Camera-type eye (tissue), 1 donor: ENCODE measurements at places on chromosomes 4 and X. TPM values are rescaled to one million over a fixed set of nuclear protein-coding genes. Genes with fewer than 3 reads are reported as not detected.

DOCK11 gene
- total RNA-seq, result 21.0 TPM

MAB21L2 gene
- 47.0 TPM for total RNA-seq

PRICKLE3 gene
- 6.6 TPM for total RNA-seq

NOX1 gene
- 0.33 TPM for total RNA-seq

FAM184B gene
- total RNA-seq, result 20.3 TPM

IL1RAPL1 gene
- 9.1 TPM for total RNA-seq

SORBS2 gene
- total RNA-seq, result 185 TPM

CTAG1B gene
- total RNA-seq, result not detected

MAGED1 gene
- total RNA-seq, result 135 TPM

FREM3 gene
- 0.93 TPM for total RNA-seq

KDR gene
- total RNA-seq, result 211 TPM

PHOX2B gene
- total RNA-seq, result 0.55 TPM

HPF1 gene
- total RNA-seq, result 42.1 TPM

KIF4A gene
- 7.6 TPM for total RNA-seq

ITGB1BP2 gene
- 7.5 TPM for total RNA-seq

CAPN6 gene
- 67.9 TPM for total RNA-seq

GPR34 gene
- 4.3 TPM for total RNA-seq

LRAT gene
- total RNA-seq, result 7.0 TPM

GPR173 gene
- total RNA-seq, result 26.3 TPM

MAGEH1 gene
- 77.3 TPM for total RNA-seq

ADAM29 gene
- total RNA-seq, result 0.16 TPM

FAT4 gene
- total RNA-seq, result 96.9 TPM

PDGFRA gene
- 158 TPM for total RNA-seq

LRIT3 gene
- 5.2 TPM for total RNA-seq

RAB41 gene
- not detected for total RNA-seq

AMOT gene
- total RNA-seq, result 30.5 TPM

RHOXF2B gene
- not detected for total RNA-seq

FOXR2 gene
- total RNA-seq, result not detected

CFP gene
- 5.2 TPM for total RNA-seq

GDPD2 gene
- 7.5 TPM for total RNA-seq

CRMP1 gene
- 148 TPM for total RNA-seq

HAND2 gene
- total RNA-seq, result 0.33 TPM

SLC49A3 gene
- total RNA-seq, result 3.5 TPM

PWWP3B gene
- total RNA-seq, result 6.3 TPM

DNASE1L1 gene
- total RNA-seq, result 17.3 TPM

PAGE3 gene
- total RNA-seq, result not detected

GAGE12E gene
- total RNA-seq, result not detected
